GM23248 (cell line): ENCODE measurements at places on chromosomes 4 and X.
A peak's percentile ranks its signal among the peaks of the same experiment; 100 is the strongest.

DNA sequence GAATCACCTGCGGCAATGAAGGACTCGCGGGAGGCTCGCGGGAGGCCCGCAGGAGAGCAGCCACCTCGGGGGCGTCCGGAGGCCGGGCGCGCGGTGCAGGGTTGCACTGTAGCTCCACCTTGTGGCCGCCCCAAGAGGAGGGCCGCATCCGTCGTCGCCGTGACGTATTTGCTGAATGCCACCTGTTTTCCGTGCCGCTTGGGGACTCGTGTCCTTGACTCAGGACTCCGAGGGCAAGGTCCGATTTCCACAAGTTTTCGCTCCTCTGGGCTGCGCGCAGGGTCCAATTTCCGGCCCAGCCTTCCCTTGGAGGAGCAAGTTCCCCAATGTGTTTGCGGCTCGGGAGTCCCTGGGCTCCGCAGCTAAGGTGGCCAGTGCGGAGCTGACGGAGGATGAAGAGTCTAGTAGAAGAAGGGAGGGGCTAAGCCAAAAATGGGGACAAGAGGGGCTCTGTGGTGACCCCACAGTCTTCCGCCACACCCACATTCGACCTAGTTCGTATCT lies 10.7 kb upstream of the DLG3 start:
- H3K4me3 ChIP-seq, result peak overlapping the region; percentile 94
- peak; percentile 70 for DNase-seq
- peaks cover 5% of the 10 kb centered on the region; the same call in 1 of the 2 replicates for H3K4me1 ChIP-seq
- 0 out of 2 replicates have a peak overlapping the region, but pooled peaks have one; percentile 27 for H3K27ac ChIP-seq
- H3K36me3 ChIP-seq, result no peaks in the 10 kb centered on the region

DNA sequence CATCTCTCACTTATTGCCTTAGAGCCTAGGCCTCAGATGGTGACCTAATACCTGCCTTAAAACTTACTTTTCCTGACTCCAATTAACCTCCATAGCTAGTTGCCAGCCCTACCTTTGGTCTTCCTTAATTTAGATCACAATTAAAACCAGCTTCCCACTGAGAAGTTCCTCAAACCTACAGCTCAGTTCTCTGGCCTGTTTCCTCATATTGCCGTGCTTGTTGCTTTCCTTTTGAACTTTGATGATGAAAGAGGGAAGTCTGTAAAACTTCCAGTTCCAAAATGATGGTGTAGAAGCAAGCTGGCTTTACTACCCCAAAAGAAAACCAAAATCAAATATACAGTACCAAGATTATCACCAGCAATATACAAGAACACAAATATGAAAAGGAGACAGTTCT lies 28.9 kb upstream of the CAMK2D start:
- no peak for DNase-seq
- no peaks in the 10 kb centered on the region for H3K36me3 ChIP-seq
- no peaks in the 10 kb centered on the region for H3K27me3 ChIP-seq

DNA sequence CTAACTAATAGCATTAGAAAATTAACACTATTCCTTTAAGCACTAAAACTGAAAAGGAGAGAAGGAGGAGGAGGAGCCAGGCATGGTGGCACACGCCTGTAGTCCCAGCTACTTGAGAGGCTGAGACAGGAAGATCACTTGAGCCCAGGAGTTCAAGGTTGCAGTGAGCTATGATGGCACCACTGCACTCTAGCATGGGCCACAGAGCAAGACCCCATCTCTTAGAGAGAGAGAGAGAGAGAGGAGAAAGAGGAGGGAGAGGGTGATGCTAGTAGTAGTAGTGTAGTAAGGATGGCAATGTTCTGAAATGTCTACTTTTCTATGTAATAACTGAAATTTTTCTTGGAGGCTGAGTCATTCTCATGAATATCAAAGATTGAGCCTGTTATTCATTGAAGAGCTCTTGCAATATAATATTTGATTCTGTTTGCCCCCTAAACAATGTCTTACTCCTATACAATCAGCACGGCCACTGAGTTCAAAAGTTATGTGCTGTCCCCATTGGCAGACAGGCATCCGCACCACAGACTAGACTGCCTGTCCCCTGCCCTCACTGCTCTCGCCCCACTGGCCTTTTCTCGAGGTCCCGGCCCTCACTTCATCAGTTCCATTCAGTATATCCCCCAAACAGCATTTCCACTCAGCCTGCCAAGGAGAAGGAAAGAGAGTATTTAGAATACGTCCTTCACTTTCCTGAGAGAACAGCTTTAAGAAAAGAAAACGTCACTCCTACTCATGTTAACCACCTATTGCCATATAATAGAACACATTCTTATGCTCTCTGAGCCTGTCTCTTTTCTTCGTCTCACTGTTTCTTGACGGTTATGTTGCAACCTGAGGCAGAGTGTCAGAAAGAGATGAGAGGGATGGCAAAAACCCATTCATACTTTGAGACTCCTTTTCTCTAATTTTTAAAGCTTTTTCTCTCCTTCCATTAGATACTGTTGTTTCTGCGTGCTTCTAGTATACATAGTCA lies 238.1 kb downstream of the PALLD start:
- no peak for DNase-seq
- H3K27me3 ChIP-seq, result no peaks in the 10 kb centered on the region
- no peak overlapping the region for H3K4me3 ChIP-seq
- H3K36me3 ChIP-seq, result no peaks in the 10 kb centered on the region
- H3K4me1 ChIP-seq, result no peaks in the 10 kb centered on the region
- no peak overlapping the region for H3K27ac ChIP-seq

DNA sequence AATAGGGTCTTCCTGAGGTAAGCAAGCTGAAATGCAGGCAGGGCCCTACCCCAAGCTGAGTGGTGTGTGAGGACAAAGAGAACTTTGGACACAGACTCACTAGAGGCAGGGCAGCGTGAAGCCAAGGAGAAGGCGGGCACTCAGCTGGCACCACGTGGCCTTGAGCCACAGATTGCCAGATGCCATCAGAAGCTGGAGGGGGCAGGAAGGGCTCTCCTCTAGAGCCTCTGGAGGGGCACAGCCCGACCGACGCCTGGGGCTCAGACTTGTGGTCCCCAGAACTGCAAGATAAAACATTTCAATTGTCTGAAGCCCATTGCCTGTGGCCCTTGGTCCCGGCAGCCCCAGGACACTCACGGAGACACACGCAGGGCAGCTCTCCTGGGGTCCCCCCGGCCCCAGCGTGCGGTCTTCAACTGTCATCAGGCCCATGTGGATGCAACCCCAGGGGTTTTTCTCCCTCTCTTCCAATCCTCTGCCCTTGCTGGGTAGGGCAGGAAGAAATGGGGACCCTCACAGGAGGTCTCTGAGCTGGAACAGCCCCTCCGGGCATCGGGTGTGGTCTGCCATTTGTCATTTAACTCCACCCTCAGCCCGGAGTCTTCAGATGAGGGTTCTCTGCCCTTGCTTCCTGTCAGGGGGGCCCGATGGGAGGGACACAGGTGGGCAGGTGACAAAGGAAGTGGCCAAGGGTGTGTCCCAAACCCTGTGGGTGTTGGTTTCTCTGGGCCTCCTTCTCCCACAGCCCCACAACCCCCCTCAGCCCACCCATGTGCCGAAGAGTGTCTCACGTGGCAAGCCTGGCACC lies 22.2 kb downstream of the HMX1 start:
- peaks cover 54% of the 10 kb centered on the region for H3K27me3 ChIP-seq
- no peak for DNase-seq
- H3K4me3 ChIP-seq, result no peak overlapping the region
- no peaks in the 10 kb centered on the region for H3K4me1 ChIP-seq
- no peaks in the 10 kb centered on the region for H3K36me3 ChIP-seq

DNA sequence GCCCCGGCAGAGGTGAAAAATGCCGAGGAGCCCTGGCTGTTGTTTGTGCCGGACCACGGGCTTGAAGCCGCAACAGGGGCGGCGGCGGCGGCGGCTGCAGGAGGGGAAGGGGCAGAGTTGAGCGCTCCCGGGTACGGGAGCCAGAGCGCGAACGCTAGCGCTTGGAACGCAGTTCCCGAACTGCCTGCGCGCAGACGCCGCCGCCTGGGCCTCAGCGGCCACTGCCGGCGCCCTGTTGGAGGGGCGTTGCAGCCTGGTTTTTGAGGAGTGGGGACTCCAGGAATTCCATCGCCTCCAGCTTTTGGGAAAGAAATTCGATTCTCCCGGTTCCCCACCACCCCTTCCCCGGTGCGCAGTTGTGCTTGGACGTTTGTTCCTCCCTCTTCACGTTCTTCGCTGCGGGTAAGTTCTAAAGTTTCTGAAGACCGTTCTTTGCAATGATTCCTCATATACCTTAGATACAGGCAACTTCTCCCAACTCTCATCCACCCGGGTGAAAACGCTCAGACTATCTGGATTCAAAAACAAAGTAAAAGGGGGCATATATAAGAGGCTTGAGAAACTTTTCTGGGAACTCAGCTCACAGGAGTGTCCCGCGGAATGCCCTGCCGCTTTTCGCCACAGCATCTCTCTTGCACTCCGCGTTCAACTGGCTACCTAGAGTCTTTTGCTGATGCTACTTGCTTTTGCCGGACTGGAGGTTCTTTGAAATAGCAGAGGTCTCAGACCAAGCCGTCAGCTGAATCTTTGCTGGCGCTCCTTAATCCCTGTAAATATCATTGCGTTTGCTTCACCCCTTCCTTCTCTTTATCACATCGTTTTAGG lies 1.0 kb downstream of the FAT4 start:
- DNase-seq, result peak; percentile 81
- H3K4me3 ChIP-seq, result peak overlapping the region; percentile 92
- H3K27ac ChIP-seq, result peak overlapping the region; percentile 65
- no peaks in the 10 kb centered on the region for H3K36me3 ChIP-seq
- peaks cover 31% of the 10 kb centered on the region for H3K4me1 ChIP-seq
- H3K27me3 ChIP-seq, result no peaks in the 10 kb centered on the region
